AG04450 (cell line): ENCODE measurements at places on chromosomes 16 and 17.

DNA sequence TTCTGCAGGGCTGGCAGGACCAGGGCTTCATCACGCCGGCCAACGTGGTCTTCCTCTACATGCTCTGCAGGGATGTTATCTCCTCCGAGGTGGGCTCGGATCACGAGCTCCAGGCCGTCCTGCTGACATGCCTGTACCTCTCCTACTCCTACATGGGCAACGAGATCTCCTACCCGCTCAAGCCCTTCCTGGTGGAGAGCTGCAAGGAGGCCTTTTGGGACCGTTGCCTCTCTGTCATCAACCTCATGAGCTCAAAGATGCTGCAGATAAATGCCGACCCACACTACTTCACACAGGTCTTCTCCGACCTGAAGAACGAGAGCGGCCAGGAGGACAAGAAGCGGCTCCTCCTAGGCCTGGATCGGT, 1.4 kb downstream of the CDK5R1 start:
- no peak for DNase-seq

GRCh38 chr17:39239640-39240314, 14.0 kb upstream of the STAC2 start:
- no peak for DNase-seq

DNA sequence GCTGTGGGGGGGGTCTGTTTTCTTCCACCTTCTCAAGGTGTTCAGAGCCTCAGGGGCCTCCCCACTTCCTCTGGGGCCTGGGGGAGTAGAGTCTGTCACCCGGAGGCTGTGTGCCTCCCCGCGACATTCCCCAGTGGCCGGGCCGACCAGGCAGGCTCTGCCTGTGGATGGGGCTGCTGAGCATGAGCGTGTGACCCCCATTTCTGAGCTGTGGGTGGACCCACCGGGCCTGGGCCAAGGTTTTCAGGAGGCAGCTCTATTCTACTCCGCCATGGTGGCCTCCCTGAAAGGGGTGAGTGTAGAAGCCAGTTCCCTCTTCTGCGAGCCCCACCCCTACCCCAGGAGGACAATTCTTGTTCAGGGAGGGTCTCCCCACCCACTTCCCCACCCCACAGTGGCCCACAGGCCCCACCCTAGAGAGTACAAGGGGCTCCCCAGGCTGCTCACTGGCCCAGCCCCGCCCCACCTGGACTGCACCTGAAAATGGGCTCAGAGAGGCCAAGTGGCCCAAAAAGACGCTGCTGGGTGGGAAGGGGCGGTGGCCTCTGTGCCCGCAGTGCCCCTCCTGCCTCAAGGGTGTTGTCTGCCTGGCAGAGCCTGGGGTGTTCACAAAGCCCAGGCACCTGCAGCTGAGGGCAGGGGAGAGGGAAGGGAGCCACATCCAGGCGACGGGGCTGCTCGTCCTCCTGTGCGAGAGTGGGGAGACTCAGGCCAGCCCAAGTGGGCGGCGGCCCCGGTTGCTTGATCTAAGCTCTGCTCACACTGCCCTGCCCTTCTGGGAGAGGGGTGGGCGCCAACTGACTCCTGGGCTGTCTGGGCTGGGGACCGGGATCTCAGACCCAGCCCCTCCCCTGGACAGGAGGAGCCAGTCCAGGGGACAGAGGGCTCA, 1.3 kb downstream of the MSLN start:
- no peak for DNase-seq

- no peak for DNase-seq
These were observed at the start of gene TMEM107 for GRCh38 chr17:8176197-8176940. Gene TMEM107, minus strand, starts transcription at chr17:8176380. Its CDS starts 94 bp downstream, at chr17:8176286.

DNA sequence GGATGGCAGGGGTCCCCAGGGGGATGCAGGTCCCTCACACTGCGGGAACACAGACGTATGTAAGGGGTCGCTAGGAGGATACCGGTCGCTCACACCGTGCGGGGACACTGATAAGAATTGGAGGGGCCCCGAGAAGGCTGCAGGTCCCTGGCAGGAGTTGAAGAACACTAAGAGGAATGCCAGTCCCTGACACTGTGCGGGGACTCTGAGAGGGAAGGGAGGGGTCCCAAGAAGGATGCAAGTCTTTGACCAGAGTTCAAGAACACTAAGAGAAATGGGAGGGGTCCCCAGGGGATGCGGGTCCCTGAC, 510 bp downstream of the ERCC4 start:
- DNase-seq = no peak

DNA sequence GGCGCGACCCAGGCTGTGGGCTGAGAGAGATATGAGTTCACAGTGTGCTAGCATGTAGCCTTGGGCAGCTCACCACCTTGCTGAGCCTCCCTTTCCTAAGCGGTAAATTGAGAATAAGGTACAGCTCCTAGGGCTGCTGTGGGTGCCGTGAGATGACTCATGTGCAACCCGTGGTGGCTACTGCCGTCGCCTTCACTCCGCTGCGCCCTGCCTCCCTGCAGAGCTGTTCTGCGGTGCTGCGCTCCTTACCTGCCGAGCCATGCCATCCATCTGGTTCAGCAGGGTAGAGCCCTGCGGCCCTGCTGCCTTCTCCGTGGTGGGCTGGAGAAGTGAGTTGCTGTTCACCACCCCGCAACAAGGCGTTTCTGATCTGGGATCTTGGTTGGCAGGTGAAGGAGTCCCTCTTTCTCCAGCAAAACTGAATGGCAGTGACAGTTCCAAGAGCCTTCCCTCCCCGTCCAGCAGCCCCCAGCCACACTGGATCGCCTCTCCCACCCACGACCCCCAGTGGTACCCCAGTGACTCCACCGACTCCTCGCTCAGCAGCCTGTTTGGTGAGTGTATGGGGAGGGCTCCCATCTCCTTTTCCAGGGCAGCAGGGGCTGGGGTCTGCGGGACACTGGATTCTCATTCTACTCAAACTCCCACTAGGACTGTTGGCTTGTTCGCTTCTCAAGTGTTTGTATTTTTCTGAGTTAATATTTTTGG, 9.3 kb upstream of the JPT2 start:
- DNase-seq = no peak

GRCh38 chr17:39740357-39741111, 2.8 kb downstream of the GRB7 start:
- DNase-seq = no peak

DNA sequence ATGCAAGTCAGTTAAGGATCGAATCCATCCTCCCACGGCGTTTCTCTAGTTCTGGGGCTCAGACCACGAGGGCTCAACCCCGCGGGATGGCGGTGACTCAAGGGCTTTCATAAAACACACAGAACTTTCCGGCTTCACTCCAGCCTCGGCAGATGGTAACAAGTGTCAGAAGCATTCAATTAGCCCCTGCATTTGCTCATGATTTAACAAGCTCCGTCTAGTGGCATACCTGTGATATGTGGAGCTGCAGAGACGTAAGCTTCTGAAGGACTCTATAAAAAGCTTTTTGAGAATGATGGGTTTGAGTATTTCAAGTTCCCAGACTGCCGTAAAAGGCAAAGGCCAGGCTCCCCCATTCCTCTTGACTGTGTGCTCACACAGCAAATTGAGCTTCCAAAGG, 91.3 kb upstream of the SEC14L1 start:
- DNase-seq = no peak
